ENCODE measurements at places on chromosomes 13 and 19.

GRCh38 chr13:78680115-78680561, 21.2 kb upstream of the OBI1 start:
- no peak for DNase-seq

- no peak for DNase-seq
Observed at GRCh38 chr13:60000081-60000480, 163.6 kb downstream of the DIAPH3 start.

GRCh38 chr19:10230861-10231611, at the start of gene S1PR2:
Gene S1PR2, minus strand, starts transcription at chr19:10231331. Its CDS starts 6,426 bp downstream, at chr19:10224905.
- peak; percentile 69 for DNase-seq

GRCh38 chr13:27797228-27797624, 4.9 kb downstream of the GSX1 start:
- DNase-seq, result no peak

DNA sequence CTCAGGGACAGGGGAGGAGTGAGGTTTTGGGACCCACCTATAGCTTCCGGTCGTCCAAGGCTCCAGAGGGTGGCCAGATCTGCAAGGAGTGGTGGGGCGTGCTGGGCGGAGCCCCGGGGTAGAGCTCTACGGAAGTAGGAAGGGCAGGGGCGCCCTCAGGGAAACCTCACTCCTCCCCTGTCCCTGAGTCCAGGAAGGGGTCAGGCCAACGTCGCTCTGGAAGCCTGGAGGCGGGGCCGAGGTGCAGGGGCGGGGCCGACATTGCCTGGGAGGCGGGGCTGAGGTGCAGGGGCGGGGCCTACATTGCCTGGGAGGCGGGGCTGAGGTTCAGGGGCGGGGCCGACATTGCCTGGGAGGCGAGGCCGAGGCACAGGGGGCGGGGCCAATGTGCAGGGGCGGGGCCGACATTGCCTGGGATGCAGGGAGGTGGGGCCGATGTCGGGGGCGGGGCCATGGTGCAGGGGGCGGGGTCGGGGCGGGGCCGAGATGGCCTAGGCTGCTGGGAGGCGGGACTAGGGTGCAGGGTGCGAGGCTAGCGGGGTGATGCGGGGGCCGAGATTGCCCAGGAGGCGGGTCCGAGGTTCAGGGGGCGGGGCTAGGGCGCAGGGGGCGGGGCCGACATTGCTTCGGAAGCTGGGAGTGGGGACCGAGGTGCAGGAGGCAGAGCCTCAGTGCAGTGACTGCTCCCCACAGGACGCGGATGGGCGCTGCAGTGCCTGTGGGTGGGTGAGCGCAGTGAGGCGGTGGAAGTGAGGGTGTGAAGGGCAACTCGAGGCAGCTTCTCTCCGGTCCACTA, 4.9 kb upstream of the PALM start:
- DNase-seq, result peak; percentile 73

GRCh38 chr13:31367410-31367809, 167.6 kb downstream of the B3GLCT start:
- no peak for DNase-seq
